Myocyte (in vitro differentiated cells): ENCODE measurements at places on chromosomes 16 and 17.

GRCh38 chr16:69889295-69889964 is 61.7 kb upstream of the CLEC18A start:
- DNase-seq = no peak

DNA sequence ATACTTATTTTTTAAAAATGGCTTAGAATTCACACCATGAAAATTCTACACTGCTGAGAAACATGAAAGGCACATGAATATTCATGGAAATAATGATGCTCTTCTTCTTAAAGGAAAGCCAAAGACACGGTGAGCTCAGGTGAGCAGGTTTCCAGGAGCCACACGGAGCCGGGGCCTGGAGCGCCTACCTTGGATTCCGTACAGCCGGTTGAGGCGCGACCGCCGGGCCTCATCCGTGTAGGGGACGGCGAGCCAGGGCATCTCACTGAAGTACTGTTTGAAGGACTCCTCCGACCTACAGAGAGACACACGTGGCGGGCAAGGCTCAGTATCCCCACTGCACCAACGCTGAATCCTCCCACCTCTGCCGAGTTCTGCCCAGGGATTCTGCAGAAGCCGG is 37.1 kb downstream of the MRM3 start:
- DNase-seq = no peak

GRCh38 chr17:46822388-46822921 is 4.0 kb upstream of the WNT3 start:
- no peak for DNase-seq

DNA sequence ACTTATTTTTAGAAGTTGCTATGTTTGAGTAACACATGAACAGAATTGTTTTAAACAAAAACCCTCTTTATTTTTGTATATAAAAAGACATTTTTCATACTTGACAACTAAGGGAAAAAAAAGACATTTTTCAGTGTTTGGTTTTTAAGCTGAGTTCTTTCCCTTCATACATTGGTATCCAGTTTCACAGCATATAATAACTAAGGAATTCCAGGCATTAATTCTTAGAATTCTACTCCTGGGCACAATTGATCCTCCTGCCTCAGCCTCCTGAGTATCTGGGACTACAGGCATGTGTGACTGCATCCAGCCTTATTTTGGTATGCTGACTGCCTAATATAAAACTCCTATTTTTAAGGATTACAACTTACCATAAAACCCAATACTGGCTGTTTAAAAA is 8.4 kb downstream of the FBXO47 start:
- peak; percentile 25 for DNase-seq

- no peak for DNase-seq
Observed at GRCh38 chr17:57080718-57081117, 4.3 kb upstream of the AKAP1 start.

GRCh38 chr16:10688291-10688690 is 6.4 kb downstream of the TEKT5 start:
- DNase-seq = no peak

DNA sequence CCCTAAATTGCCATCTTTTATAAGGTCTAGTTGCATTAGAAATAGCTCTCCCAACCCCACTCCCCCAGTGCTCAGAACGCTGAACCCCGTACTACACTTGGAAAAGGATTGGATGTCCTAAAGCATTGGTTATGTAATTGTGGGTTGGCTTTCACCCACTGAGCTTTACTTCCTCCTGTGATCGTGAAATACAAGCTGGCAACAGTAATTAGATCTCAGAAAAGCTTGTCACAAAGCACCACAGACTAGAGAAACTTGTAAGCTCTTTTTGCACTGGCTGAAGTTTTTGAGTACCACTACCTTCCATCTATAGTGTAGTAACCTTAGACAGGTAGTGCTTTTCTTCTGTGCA is 54.4 kb downstream of the SIAH1 start:
- peak; percentile 55 for DNase-seq

DNA sequence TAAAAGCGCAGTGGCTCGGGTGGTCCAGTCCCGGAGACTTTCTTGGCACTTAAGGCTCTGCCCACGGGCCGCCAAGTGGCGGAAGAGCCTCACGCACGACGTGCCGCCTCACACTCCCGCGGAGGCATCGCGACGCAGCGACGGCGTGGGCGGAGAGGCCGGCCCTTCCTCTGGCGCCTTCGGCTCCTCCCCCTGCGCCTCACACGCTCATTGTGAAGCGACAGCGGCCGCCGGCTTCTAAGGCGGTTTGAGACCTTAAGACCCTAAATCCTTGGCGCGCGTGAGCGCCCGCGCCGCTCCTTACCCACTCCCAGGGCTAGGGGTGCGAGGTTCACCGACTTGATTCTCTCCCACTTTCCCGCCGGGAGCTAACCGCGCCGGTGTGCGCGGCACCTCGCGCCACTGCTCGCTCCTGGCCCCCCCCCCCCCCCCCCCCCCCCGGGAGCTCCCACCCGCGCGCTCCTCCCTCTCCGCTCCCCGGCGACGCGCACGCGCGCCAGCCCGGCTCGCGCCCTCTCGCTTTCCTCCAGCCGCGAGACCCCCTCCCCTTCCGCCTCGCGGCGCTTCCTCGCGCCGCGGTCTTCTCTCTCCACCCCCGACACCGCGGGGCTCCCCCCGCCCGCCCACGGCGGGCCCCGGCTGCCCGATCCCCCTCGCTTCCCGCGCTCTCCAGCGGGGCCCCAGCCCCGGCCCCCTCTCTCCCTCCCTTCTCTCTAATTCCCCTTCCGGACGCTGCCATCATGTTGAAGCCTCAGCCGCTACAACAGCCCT is at the start of gene ATXN2L:
TSS of gene ATXN2L (plus strand) at position 480 of the 771 bp plus-strand sequence. CDS start at position 741, 261 bp downstream.
- peak; percentile 97 for DNase-seq

GRCh38 chr17:83061586-83061985 is 17.8 kb upstream of the METRNL start:
- DNase-seq = no peak

DNA sequence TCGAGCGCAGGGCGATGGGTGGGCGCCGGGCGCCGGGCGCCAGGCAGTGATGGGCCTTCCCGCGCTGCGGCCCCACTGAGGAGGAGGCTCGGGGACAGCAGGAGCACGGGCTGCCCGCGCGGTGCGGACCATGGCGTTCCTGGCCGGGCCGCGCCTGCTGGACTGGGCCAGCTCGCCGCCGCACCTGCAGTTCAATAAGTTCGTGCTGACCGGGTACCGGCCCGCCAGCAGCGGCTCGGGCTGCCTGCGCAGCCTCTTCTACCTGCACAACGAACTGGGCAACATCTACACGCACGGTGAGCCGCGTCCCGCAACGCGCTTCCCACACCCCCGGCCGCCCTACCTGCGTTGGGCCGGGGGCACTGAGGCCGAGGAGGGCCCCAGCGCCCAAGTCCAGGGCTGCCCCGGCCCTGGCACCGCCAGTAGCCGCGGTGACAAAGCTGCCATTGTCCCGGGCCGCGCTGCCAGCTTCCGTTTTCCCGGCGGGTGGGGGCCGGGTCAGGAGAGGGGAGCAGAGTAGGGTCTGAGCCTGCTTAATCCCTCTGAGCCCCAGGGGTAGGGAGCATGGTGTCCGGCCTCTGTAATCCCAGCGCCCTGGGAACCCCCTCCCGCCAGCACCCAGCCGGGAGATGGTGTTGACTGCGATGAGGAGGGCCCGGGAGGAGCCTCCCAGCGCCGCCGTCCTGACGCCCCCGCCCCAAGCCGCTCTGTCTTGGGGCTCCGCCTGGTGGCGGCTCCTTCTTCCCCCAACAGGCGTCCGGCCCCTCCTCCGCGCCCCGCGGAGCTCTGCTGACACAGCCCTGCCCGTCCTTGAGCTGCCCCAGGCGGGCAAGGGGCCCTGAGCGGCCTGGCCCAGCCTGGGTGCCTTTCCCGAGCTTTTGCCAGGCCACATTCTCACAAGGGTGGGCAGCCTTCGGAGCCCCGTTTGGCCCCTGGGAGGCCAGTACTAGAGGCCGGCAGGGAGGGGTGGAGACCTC is 685 bp downstream of the PAQR4 start:
- DNase-seq = peak; percentile 65
